ENCODE measurements at places on chromosomes 6 and 20.
A peak's percentile ranks its signal among the peaks of the same experiment; 100 is the strongest.

- DNase-seq, result no peak
These were observed 37.0 kb downstream of the NDUFAF5 start for GRCh38 chr20:13821876-13822275.

GRCh38 chr20:44050925-44051660, 135.9 kb downstream of the JPH2 start:
- no peak for DNase-seq

DNA sequence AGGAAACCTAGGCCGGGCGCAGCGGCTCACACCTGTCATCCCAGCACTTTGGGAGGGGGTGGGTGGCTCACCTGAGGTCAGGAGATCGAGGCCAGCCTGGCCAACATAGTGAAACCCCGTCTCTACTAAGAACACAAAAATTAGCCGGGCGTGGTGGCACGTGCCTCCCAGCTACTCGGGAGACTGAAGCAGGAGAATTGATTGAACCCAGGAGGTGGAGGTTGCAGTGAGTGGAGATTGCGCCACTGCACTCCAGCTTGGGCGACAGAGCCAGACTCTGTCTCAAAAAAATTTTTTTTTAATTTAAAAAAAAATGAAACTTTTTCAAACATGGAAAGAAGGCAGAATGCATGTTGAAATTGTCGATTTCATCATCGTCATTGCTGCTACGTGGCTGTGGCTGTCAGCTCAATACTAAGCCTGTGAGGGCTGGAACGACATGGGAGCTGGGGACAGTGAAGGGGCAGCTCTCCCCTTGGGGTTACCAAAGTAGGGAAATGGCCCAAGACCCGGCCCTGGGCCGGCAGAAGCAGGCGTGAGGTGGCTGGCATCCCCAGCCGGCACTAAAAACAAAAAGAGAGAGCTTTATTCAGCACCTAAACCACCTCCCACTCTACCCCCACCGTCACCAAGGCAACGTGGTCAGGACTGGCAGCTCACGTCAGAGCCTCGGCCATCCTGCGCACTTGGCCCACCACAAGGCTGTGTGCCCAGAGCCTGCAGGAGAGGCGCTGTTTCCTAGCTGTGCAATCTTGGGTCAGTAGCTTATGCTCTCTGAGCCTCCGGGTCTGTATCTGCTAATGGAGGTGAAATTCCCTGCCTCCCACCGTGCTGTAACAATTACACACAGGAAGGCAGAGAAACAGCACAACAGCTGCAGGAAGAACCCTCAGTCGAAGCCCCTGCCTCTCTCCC, 30.8 kb downstream of the AGPAT4 start:
- no peak for DNase-seq

GRCh38 chr20:5230544-5230943, 86.2 kb downstream of the PROKR2 start:
- DNase-seq, result no peak

GRCh38 chr20:47949230-47949629, 163.9 kb upstream of the SULF2 start:
- DNase-seq, result no peak

GRCh38 chr6:43325876-43326275, 17.2 kb upstream of the CRIP3 start:
- no peak for DNase-seq

- DNase-seq, result no peak
These were observed at the start of gene BTNL2 for GRCh38 chr6:32406857-32407256. TSS of gene BTNL2 (minus strand) at chr6:32407181. CDS start at chr6:32407123, 58 bp downstream.

GRCh38 chr6:130973521-130974277, 89.3 kb downstream of the EPB41L2 start:
- no peak for DNase-seq

GRCh38 chr6:5335020-5335419, 73.7 kb downstream of the FARS2 start:
- DNase-seq, result no peak

DNA sequence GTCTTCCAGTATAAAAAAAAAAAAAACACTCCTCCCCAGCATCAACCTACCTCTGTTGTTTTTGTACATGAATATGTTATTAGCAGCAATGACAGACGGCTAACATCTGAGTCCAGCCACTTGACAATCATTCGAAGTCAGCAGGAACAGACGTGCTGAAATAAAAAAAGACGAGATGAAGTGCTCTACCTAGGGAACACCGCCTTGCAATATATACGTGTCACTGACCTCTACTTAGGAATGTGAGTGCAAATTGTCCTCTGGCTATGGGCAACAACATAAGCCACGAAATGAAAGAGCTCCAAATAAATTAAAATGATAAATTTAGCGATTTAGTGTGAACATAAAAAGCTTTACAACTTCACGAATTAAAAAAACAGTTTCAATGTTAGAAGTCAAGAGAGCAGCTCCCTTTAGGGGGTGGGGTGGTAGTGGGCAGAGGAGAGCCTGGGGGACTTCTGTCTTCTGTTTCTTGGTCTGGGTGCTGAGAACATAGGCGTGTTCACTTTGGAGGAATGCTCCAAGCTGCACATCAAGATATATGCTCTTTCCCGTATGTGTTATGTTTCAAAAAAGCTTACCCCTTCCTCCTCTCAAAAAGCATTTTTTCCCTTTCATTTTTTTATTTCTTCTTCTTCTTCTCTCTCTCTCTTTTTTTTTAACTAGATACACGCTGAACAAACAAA, 23.3 kb downstream of the EDN1 start:
- DNase-seq, result no peak

DNA sequence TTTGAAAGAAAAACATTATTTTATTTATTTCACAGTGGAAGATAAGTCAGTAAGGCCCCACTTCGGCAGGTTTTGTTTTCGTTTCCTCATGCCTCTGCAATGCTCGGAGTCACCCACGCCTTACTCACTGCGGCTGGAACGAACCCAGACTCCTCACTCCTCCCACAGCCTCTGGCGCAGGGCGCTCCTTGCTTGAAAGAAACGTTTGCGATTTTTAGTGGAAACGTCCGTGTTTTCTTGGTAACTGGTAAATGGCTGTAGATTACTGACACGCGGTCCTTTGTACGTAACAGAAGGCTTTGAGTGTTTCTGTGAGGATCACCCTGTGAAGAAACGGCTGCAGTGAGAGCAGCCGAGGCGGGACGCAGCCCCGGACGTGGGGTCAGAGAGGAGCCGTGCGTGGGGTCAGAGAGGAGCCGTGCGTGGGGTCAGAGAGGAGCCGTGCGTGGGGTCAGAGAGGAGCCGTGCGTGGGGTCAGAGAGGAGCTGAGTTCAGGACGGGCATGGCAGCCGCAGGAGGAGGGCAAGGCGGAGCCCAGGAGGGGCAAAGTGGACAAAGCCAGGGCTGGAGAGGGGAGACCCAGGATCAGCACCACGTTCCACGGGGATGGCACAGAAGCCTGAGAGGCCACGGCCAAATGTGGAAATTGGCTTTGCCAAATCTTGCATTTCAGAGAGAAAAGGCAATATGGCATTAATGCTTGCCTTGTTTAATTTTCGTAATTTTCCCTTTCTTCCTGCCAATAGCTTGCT, 198.6 kb upstream of the THBS2 start:
- DNase-seq, result peak; percentile 46

- no peak for DNase-seq
These were observed 32.0 kb downstream of the ZC2HC1B start for GRCh38 chr6:143896126-143896860.

DNA sequence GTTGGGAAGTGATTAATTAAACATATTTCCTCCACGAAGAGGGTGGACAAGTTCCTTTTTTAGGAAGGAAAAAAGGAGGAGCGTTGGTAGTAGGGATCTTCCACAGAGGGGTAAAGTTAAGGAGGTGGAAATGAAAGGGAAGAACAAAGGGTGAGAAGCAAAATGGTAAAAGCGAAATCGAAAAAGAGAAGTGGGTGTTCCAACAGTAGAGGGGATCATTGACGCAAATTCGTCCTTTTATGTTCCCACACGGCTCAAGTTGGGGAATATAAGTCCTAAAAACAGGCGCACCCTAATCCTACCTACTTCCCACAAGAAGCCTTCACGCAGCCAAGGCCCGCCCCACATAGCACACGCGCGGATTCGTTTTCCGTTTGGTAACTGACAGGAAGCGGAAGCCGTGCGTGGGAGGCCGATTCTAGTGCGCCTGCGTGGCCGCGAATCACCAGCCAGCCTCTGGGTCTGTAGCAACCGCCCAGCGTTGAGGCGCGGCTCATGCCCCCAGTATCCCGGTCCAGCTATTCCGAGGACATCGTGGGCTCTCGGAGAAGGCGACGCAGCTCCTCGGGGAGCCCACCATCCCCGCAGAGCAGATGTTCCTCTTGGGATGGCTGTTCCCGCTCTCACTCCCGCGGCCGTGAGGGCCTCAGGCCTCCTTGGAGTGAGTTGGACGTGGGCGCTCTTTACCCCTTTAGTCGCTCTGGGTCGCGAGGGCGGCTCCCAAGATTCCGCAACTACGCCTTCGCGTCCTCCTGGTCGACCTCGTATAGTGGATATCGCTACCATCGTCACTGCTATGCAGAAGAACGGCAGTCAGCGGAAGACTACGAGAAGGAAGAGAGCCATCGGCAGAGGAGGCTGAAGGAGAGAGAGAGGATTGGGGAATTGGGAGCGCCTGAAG, at the start of gene NKAPL:
NKAPL (plus strand) TSS at position 421 of the 901 bp plus-strand sequence; CDS start at position 496, 75 bp downstream.
- no peak for DNase-seq

GRCh38 chr20:63217706-63218105, 1.8 kb upstream of the YTHDF1 start:
- no peak for DNase-seq

All from omental fat pad (tissue), 4 donors.